GM03348 (cell line): ENCODE measurements at places on chromosomes 3 and 15.

- DNase-seq: no peak
Measured at GRCh38 chr3:81544385-81544784, 217.1 kb downstream of the GBE1 start.

DNA sequence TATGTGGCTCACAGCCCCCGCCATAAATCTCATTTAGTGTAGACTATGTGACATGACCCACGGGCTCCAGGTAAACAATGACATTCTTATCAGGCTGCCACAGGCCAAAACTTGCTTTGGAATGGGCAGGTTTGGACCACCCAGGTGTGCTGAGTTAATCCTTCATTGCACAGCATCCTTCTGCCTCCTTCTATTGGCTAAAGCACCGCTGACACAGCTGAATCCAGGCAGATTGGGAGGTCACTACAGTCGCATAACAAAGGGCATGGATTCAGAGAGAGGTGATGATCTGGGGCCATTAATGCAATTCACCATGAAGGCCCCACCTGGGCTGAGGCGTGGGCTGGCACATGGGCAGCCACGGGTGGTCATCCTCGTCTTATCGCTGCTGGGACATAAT is 47.8 kb upstream of the GALNT15 start:
- no peak for DNase-seq

DNA sequence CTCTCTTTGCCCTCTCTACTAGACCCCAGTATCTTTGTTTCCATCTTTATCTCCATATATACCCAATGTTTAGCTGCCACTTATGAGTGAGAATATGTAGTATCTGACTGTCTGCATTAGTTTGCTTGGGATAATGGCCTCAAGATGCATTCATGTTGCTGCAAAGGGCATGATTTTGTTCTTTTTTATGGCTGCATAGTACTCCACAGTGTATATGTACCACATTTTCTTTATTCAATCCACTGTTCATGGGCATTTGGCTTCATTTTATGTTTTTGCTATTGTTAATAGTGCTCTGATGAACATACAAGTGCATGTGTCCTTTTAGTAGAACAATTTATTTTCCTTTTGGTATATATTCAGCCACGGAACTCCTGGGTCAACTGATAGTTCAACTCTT is 671.5 kb upstream of the GRM7 start:
- DNase-seq: no peak

GRCh38 chr15:96969732-96970710 is 639.5 kb downstream of the NR2F2 start:
- DNase-seq: no peak

- DNase-seq: peak; percentile 38
Measured at GRCh38 chr15:71599418-71600151, 210.8 kb upstream of the NR2E3 start.

- DNase-seq: no peak
Measured at GRCh38 chr3:194741916-194742315, 56.2 kb downstream of the FAM43A start.

DNA sequence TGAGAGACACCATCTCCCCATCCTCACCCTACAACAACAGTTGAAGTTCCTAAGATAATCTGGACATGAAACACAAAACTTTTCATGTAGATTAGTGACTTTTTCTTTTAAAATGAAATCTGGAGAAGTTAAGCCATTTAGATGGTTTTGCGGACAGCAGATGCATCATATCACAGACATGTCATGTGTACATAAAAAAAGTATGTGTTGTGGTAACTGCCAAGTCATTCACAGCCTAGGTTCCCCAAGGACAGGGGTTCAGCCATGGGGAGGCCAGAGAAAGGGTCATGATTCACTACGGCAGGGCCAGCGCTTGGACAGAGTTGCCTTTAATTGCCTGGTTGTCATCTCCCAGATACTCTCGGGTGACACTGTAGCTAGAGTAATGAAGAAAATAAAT is 163.2 kb downstream of the PDZRN3 start:
- DNase-seq: peak; percentile 15

DNA sequence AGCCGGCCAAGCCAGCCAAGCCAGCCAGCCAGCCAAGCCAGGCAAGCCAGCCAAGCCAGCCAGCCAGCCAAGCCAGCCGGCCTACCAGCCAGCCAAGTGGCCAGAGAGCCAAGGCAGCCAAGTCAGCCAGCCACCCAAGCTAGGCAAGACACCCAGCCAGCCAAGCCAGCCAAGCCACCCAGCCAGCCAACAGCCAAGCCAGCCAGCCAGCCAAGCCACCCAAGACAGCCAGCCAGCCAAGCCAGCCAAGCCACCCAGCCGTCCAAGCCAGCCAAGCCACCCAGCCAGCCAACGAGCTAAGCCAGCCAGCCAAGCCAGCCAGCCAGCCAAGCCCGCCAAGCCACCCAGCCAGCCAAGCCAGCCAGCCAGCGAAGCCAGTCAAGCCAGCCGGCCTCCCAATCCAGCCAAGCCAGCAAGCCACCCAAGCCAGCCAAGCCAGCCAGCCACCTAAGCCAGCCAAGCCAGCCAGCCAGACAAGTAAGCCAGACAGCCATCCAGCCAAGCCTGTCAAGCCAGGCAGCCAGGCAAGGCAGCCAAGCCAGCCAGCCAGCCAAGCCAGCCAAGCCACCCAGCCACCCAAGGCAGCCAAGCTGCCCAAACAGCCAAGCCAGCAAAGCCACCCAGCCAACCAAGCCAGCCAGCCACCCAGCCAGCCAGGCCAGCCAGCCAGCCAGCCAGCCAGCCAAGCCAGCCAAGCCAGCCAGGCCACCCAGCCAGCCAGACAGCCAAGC is 200.5 kb downstream of the GOLGA6L6 start:
- DNase-seq: peak; percentile 80

GRCh38 chr3:49181351-49181750 is 10.0 kb downstream of the KLHDC8B start:
- DNase-seq: no peak

DNA sequence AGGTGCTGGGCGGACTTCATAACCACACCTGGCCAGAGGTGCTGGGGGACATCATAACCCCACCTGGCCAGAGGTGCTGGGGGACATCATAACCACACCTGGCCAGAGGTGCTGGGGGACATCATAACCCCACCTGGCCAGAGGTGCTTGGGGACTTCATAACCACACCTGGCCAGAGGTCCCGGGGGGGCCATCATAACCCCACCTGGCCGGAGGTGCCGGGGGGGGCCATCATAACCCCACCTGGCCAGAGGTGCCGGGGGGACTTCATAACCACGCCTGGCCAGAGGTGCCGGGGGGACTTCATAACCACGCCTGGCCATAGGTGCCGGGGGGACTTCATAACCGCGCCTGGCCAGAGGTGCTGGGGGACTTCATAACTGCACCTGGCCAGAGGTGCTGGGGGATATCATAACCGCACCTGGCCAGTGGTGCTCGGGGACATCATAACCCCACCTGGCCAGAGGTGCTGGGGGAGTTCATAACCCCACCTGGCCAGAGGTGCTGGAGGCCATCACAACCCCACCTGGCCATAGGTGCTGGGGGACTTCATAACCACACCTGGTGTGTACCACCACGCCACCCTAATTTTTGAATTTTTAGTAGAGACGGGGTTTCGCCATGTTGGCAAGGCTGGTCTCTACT is 10.7 kb upstream of the TUBGCP5 start:
- no peak for DNase-seq

DNA sequence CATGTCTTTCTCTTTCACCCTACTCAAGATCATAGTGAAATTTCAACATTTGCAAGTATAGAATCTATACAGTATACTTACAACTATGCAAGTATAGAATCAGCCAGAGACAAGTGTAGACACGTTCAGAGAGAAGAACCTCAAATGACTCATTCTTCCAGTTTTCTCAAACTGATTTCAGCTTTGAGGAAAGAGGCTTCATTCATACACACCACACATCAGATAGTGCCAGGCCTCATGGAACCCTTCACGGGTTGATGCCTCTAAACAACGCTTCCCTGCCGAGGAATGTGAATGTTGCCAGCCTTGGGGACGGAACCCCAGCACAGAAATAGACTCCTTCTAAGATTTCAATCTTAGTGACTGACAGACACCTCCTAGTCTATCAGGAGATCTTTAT is 135.7 kb downstream of the FOXP1 start:
- DNase-seq: no peak

GRCh38 chr3:49803465-49804140 is 542 bp downstream of the INKA1 start:
- DNase-seq: no peak

- DNase-seq: peak; percentile 73
Measured at GRCh38 chr15:62889734-62890505, 152.6 kb upstream of the TPM1 start.

- no peak for DNase-seq
Measured at GRCh38 chr15:41513506-41514227, at the start of gene LTK. Gene LTK (minus strand): TSS chr15:41513827. CDS start chr15:41513709, 118 bp downstream.

DNA sequence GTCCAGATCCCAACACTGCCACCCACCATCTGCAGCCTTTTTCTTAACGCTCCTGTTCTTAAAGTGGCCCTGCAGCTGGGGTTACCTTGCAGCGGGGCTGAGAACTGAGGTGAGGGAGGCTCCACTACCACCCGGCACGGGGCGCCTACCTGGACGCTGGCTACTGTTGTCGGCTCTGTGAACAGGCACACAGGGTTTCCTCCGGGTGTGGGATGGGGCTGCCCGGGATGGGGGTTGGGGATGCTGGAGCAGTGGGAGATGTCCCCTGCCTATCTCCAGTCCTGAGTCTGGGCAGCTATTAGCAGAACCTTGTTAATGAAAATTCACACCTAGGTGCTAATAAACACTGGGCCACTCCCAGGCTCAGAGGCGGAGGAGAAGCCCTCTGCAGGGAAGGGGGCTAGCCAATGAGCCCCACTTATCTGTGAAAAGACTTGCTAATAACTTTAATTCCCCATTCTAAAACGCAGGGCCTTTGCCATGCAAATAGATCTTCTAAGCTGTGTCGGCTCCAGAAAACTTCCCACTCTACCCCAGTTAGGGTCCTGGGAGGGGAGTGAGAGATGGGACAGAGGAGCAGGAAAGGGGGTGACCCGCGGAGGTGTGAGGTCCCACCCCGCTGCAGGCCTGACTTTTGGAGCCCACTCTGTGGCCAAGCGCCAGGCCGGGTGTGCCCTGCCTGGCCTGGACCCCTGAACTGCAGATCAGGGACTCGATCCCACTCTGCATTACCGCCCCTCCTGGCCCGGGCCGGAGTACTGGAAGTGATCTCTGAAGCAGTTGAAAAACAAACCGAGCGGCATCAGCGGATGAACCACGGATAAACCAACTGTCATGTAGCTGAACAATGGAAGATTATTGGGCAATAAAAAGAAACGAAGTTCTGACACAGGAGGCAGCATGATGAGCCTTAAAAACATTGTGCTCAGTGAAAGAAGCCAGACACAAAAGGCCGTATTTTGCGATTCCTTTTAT is 3.1 kb downstream of the MESP1 start:
- DNase-seq: no peak

- DNase-seq: no peak
Measured at GRCh38 chr3:105611304-105612192, 244.8 kb downstream of the ALCAM start.
